CD4-positive, alpha-beta T cell treated with Interleukin-12 subunit alpha and Interleukin-12 subunit beta, for 1 hour (primary cell): ENCODE measurements at places on chromosomes 16 and 17.

- no peak for DNase-seq
Measured at GRCh38 chr17:72381597-72382397, 261.0 kb downstream of the SOX9 start.

DNA sequence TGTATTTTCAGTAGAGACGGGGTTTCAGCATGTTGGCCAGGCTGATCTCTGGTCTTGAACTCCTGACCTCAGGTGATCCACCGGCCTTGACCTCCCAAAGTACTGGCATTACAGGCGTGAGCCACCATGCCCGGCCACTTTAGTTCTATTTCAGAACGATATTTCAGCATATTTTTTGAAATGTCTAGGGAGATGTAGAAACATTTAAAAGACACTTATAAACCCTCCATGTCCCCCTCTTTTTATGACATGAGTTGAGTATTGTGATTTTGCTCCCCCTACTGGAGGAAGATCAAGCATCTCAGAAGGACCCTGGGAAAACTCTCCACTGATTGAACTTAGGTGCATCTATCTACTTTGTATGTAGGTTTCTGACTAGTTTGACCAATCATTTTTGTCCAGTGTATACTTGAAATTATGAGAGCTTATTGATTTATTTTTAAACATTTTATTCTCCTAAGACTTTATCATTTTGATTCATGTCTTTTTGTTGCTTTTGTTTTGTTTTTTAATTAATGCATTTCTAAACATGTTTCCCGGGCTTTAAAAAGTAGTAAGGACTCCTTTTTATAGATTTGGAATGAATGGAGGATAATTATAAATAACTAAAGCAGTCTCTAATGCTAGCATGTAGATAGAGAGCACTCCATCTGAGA lies 105.1 kb downstream of the CHD9 start:
- peak; percentile 69 for DNase-seq

- DNase-seq, result no peak
Measured at GRCh38 chr17:19278729-19279128, 41.6 kb downstream of the EPN2 start.

DNA sequence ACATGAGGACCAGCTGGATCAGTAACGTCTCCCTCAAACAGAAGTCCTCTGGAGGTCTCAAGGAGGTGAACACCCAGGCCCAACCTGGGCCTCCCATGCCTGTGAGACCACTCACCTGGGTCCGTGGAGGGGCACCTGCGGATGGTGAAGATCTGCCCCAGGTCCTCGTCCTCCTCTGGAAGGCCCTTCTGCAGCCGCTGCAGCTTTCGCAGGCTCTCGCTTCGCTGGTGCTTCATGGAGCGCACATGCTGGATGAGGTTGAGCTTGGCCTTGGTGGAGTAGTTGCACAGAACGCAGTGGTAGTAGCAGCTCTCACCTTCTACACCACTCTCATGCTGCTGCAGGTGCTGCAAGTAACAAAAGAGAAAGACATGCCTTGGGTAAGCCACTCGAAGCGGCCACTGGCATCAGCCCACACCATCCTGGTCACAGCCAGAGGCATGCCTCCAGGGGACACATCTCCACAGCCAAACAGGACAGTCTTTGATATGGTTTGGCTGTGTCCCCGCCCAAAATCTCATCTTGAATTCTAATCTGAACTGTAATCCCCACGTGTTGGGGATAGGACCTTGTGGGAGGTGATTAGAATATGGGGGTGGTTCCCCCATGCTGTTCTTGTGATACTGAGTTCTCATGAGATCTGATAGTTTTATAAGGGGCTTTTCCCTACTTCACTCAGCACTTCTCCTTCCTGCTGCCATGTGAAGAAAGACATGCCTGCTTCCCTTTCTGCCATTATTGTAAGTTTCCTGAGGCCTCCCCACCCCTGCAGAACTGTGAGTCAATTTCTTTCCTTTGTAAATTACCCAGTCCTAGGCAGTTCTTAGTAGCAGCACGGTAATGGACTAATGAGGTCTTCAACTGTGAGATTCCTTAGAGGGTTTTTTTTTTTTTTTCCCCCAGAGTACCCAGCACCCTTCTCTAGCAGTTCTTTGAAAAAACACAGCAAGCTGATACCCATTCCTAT lies 158.0 kb downstream of the ZFHX3 start:
- DNase-seq, result no peak

DNA sequence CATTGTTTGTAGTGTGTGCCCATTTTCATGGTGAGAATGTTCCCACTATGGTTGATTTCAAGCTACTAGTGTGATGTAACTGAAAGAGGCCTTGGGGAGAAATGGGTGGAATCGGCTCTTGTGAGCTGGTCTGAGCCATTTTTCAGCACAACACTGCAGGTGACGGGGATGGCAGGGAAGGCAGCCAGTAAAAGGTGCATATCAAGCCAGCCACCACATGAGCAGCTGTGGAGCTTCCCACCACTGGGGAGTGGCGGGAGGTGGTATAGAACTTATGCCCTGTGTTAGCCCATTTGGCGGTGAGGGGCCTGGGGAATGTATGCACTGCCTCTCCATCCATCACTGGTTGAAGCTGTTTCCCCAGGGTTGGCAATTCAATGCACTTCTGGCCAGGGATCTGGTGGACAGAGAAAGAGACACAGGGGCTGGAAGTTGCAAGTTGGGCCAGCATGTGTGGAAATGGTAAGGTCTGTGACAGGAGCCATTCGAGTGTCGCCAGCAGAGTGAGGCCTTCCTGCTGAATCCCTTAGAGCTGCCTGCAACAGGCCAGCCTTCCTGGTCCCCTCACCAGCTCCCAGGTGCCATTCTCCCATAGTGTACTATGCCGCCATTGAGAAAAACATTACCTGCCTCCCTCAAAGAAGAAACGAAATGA lies 31.7 kb upstream of the BRD7 start:
- DNase-seq, result no peak

DNA sequence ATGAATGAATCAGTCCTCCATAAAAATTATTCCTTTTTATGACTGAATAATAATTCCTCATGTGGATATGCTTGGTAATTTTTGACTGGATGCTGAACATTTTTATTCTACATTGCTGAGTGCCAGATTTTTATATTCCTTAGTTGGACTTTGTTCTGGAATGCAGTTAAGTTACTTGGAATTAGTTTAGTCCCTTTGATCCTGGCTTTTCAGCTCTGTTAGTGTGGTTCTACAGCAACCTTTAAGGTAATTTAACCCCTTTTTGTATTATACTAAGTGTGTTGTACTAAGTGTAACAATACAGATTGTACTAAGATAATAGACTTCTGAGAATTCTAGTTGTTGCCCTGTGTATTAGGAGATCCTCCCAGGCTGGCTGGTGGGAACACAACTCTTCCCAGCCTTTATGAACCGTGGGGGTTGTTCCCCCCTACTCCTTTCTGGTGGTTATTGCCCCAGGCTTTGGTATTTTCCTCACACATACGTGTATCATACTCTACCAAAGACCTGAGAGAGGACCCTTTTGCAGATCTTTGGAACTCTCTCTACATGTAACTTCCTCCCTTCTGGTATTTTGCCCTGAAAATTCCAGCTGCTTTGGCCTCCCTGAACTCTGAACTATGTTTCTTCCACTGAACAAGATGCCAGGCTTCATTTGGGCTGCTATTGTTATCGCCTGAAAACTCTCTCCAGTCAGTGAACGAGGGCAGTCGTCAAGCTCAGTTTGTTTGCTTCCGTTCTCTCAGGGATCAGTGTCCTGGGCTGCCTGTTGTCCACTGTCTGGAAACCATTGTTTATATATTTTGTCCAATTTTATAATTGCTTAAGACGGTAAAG lies 30.5 kb downstream of the TANGO6 start:
- DNase-seq, result no peak

DNA sequence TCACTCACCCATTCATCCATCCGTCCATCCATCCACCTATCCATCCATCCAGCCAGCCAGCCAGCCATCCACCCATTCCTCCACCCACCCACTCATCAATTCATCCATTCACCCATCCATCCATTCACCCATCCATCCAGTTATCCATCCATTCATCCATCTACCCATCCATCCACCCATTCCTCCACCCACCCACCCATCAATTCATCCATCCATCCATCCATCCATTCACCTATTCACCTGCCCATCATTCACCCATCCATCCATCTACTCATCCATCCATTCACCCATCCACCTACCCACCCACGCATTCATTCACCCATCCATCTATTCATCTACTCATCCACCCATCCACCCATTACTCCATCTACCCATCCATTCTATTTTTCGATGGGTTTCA lies 43.6 kb upstream of the JPH3 start:
- DNase-seq, result no peak
